ENCODE measurements at places on chromosomes 11 and 22.

DNA sequence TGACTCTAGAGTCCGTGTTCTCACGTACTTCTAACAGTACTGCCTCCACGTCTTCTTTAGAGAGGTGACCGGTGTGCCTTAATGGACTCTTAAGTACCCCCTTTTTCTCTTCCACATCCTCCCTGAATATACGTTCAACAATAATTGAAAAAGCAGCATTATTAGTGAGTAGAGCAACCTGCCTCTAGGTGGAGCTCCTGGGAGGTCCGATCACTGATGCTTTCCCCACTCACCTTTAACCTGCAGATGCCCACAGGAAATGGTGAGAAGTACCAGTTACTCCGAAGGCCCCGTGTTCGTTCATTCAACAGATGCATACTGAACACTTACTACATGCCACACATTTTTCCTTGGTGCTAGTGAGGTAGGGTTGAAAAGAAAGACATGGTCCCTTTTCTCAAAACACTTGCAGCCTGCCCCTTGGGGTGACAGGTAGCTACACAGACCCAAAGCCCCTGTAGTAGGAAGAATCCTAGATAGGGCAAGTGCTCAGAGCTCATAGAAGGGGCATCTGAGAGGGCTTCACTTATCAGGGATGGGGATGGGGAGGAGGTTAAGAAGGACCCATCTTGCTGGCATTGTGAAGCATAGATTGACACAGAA, 72.7 kb downstream of the FEZ1 start:
- no peak for DNase-seq

GRCh38 chr22:31173386-31174145, 13.6 kb downstream of the RNF185 start:
- DNase-seq = no peak

- DNase-seq = no peak
These were observed 189.8 kb downstream of the CSNK2A3 start for GRCh38 chr11:11163236-11163635.

DNA sequence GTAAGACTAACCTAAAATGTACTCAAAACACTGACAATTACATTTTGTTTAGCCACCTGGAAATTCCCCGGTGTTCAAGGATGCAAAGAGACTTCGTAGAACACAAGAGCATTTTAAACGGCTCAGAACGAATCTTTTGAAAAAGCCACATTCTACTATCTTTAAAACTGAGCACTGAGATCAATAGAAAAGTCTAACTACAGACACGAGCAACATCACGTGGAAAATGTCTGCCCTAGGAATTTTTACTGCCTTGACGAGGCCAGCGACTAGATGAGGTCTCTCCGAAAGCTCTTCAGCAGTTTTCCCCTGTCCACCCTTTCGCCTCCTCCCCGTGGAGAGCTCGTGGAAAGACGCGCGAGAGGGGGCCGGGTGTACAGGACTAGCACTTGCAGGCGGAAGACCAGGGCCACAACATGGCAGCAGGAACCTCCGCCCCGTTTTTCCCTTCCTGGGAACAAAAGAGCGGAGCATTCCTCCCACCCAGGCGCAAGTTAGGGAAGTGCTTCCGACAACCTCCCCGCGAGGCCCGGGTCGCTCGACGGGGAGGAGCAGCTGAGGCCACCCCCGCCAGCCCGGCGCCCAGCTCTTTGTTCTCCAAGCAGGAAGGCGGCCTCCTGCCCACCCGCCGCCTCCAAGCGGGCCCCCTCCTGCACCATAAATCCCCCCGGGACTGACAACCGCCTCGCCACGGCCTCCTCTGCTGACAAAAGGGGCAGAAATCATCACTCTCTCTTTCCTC, 1.1 kb downstream of the EIF4G2 start:
- no peak for DNase-seq

DNA sequence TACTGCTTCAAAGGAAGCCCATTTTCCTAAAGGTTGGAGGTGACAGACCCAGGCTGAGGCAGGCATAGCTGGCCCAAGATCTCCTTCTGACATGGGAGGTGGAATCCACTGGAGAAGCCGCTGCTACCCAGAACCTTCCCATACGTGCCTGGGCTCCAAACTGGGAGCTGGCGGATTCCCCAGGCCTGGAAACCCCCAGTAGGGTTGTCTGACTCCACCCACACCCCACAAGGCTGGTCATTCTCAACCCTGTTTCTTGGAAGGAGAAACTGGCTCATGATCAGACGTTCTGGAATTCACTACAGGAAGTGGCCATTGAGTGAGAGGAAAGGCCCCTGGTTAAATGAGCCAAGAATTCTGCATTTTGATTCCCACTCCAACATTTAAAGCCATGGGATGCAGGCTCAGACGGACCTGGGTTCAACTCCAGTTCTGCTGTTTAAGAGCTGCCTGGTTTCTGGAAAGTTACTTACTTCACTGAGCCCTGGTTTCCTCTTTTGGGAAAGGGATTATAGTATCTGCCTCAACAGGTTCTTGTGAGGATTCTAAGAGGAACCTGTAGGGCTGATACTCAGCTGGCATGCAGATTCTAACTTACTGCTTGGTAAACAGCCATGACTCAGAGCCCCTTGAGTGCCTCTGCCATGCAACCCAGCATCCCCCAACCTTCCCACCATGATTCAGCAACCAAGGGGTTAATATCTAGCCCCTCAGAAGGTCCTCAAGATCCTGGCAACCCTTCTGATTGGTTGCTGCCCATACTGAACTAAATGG, 19.4 kb upstream of the TSKU start:
- no peak for DNase-seq

DNA sequence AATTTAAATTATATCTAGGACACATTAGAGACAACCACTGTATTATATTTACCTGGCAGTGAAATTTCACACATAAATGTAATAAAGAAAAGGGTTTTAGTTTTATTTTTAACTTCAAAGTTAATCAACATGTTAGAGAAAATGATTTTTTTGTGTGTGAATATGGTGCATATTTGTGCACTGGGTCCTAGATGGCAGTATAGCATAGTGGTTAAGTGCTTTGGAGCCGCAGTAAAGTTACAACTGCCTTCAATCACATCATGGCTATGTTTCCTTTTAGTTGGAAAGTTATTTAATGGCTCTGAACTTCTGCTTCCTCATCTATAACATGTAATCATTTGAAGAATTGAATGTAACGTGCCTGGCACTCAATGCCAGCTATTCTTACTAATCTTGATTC, 108.9 kb upstream of the DDI1 start:
- DNase-seq = no peak

DNA sequence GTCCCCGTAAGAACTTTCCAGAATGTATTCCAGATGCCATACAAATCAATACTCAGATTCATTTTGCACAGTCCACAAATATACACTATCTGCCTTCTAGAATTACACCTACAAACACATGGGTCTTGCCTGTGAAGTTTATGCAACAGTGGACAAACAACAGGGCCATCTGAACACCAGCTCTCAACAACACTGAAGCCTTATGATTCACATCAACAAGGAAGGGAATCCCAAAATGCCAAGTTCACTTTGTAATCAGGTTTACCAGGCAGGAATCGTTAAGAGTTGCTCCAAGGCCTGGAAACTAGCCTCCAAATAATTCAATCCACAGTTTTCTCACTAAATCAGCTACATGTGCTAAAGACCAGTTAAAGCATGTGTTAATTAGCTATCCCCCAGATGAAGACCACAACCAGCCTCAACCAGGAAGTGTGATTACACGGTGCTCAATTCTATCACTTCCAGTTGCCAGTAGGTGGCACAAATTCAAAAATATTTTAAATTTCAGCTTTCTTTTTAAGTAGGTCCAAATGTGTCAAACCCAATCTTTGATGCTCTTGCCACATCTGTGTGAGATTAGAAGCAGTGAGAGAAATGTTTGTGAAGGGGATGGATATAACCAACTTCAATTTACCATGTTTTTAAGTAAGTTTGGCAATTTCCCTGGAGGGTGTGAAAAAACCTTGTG, 139.1 kb upstream of the BDNF start:
- no peak for DNase-seq

DNA sequence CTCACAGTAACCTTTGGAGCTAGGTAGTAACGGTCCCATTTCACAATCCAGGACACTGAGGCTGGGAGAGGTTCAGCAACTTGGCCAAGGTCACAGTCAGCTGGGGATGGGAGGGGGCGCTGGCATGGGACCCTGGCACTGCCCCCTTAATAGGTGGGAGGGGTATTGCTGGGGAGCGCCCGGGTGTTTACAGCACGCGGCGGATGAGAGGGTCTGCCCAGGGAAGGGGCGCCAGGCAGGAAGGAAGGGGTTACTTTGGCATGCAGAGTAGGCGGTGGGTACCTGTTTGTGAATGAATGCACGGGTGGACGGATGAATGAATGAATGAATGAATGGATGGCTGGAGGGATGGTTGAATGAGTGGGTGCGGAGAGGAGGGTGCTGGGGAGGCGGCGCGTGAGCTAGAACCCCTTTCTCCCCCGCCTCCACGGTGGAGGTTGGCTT, 628 bp upstream of the FLRT1 start:
- DNase-seq = no peak

DNA sequence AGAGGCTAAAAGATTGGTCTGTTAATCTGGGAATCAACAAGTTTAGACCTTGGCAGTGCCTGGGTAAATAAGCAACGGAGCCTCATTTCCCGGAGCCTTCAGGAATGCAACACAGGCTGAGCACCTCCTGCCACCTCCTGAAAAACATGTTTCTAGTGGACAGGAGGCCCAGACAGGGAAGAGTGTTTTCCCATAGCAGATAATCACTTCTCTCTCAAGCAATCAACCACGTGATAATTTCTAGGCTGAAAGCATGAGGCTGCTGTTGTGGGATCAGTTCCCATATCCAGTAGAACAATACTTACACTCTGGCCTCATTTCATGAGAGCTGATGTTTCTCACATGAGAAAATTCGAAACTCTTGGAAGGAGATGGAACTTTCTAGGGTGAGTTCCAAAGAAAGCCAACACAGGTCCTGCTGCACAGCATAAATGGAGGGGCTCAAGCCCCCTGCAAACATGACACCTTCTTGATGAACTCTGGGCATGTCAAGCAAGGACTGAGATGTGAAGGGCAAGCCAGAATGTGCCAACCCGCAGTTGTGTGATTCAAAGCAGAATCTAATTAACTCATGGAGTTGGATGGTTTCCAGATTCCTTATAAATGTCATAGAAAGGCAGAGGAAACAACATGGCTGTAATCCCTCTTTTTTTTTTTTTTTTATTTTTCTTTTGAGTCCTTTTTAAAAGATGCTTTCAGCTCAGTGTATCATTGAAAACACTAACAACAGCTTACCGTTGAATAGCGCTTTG, 228.5 kb upstream of the SESN3 start:
- no peak for DNase-seq

DNA sequence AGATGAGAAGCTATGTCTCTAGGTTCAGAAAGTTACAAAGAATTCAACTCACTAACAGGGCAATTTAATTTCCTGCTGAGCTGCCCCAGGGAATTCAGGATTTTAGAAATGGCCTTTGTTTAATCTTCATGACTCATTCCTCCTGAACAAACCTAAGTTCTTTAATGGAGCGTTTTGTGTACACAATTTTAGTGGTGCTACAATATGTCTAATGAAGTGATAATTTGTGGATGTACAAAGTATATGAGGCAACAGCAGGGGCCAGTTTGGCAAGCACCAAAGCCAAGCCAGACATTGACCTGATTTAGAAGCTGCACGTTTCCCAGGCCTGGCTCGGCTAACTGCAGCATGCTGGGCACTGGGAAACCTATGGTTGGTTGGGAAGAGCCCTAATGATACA, 34.4 kb upstream of the HEPHL1 start:
- no peak for DNase-seq

- DNase-seq = no peak
These were observed 4.0 kb upstream of the HMOX1 start for GRCh38 chr22:35376728-35377472.

DNA sequence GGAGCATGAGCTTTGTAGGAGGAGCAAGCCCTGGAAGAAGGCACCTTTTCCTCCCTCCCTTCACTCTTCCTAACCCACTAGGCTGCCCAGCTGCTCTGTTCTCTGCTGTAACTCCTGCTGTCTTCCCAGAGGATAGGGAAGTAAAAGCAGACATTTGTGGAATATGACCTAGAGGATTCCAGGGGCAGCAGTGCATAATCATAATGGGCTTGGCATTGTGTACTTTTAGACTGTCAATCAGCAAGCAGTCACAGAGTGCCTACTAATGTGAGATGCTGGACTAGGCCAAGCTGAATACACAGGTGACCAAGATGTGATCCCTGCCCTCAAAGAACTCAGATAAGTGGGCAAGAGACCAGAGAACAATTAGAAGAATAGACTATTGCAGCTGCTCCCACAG, 133.0 kb downstream of the NAV2 start:
- DNase-seq = no peak
